SIG-M5 (cell line): ENCODE measurements at places on chromosomes 1 and 21.
A peak's percentile ranks its signal among the peaks of the same experiment; 100 is the strongest.

- no peak for DNase-seq
Observed at GRCh38 chr1:7249516-7249915, 464.3 kb downstream of the CAMTA1 start.

DNA sequence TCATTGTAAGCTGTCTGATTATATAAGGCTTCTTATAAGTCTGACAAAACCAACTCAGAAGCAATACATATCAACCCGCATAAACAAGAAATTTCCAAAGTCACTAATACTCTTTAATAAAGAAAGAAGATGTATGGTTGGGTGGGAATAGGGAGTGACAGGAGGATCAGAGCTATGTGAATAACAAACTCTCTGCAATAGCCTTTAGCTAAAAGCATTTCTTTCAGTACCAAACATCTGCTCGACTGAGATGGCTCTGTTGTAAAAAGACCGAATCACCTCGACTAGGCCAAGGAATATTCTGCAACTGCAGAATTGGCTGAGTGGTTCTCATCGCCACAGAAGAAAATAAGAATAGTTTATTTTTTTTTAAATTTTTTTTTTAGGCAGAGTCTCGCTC is 39.3 kb upstream of the MUTYH start:
- no peak for DNase-seq

- no peak for DNase-seq
Observed at GRCh38 chr1:60068393-60069045, 5.1 kb downstream of the C1orf87 start.

DNA sequence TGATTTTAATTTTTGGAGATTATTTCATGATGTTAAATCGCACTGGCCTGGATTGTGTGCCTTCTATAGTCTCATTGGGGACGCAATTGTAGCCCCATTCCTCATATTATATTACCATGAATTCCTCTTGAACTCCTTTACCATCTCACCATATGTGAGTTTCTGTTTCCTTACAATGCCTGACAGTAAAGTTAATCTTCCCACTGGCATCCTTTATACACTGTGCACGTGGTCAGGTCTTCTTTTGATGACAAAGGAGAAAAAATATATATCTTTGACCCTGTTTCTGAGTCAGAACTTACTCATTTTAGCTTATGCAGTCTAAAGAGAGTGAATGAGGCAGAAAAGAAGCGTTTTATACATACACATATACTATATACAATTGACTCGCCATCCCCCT is 774 bp upstream of the ABL2 start:
- DNase-seq: no peak

- no peak for DNase-seq
Observed at GRCh38 chr21:45393021-45393420, 11.9 kb upstream of the COL18A1 start.

DNA sequence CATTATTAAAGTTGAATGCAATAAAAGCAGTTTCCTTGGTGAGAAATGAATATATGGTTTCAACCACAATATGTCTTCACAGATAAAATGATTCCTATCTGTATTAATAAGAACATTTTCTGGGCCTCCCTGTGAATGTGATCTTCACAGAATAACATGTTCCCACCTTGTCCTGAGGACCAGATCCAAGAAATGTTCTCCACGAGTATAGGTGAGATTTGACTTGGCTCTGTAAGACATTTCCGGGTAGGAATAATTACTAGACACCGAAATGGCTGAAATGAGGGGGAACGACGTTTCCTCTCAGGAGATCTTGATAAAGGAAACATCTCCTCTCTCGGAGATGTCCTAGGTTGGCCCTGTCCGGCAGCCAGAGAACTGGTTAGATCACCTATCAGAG is 61.4 kb downstream of the CLIC6 start:
- no peak for DNase-seq

DNA sequence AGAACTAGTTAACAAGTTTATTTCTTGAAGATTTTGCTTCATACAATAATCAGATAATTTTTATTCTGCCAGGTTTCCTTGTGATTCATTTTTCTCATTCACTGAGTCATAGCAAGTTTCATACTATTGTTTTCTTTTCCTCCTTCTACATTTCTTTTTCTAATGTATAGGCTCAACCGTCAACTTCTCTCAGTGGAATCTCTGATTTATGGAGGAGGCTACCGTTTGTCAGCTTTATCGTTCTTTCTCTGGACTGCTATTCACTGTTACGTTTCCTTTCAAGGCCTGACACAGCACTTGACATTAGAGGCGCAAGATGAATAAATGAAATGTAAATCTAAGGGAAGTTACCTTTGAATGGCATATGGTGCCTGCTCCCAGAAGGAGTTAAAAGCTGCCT is 284.3 kb upstream of the NR5A2 start:
- no peak for DNase-seq

DNA sequence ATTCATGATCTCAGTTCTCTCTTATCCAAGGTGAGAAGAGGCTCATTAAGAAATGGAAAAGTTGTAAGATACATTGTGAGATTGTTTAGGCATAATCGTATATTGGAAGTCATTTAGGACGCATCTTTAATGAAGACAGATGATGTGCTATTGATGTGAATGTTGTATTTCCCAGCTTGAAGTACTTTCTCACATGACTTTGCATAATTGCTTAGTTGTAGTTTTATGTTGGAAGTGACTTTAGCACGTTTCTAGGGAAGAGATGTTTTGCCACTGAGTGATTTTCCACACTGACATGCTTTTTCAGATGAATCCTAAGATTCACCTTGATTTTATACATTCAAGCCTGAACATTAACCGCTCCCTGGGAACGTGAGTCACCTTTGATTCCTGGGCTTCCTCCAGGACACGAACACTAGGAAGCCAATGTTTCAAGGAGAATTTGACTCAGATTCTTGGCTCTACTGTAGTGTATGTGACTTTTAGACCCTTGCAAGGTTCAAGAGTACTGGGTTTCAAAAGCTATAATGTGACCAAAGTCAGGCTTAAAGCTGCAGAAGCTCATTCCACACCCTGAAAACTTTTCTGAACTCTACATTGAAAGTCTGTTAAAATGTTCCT is 27.9 kb downstream of the ANGEL2 start:
- no peak for DNase-seq

- no peak for DNase-seq
Observed at GRCh38 chr1:183463566-183463965, 8.7 kb upstream of the SMG7 start.

DNA sequence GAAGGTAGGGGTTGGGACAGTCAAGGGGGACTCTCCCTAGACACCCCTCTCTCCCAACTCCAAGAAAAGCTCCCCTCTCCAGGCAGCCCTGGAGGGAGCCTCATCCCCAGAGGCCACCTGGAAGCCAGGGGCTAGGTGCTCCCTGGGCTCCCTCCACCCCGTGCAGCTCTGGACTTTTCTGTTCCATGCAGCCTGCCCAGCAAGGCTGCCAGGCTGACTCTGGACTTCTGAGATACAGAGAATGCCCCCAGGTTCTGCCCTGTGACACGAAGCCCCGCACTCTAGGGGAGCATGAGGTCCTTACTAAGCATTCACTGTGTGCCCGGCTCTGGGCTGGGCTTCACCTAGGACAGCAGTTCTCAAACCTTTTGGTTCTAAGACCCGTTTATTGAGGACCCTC is 10.2 kb downstream of the SYT2 start:
- DNase-seq: no peak

- no peak for DNase-seq
Observed at GRCh38 chr1:170048515-170048914, 26.0 kb downstream of the KIFAP3 start.

GRCh38 chr1:46630719-46631118 is 14.1 kb upstream of the MOB3C start:
- no peak for DNase-seq

DNA sequence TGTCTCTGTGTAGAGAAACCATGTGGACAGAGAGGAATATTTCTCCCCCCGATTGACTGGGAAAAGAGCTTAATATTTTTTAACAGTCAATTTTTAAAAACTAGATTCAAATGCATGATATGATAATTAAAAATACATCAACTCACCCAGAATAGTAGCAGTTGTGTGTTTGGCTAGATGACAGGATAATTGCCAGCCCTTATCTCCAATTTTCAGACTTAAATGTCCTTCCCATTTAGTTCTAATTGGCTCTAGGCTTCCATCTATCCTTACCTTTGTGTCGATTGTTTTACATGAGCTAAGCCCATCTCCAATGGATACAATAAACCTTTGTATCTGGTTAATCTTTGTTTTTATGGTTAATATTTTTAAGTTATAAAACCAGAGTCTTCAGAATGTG is 23.9 kb upstream of the KIAA0040 start:
- DNase-seq: no peak

- DNase-seq: no peak
Observed at GRCh38 chr1:97909266-97909665, 11.6 kb downstream of the DPYD start.

DNA sequence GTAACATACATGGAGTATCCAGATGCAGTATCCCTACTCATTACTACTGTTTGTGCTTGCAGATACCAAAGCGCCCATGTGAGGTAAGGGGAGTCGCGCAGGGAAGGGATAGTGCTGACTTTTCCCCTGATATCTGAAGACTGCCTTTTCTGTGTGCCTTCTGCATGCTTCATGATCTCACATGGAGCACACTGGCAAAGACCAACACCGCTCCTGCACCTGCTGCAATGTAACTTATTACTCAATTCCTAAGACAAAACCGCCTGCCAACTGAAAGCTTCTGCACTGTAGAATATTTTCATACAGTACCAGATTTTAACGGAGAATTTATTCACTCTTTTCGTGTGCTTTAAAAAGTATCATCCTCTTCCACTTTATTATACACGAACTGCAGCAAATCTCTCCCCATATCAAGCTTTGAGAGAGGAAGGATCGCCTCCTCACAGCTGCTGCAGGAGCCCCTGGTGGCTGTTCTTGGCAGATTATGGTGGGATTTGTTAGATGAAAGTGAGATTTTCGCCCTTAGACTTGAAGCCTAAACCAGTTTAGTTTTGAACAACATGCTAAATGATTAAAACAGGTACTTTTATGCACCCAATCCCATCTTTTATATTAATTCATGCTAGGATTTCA is 99.1 kb downstream of the PTPN14 start:
- DNase-seq: no peak

GRCh38 chr1:210250665-210250997 is 18.0 kb downstream of the SERTAD4 start:
- DNase-seq: no peak

- no peak for DNase-seq
Observed at GRCh38 chr1:227766015-227766634, 30.9 kb downstream of the SNAP47 start.

DNA sequence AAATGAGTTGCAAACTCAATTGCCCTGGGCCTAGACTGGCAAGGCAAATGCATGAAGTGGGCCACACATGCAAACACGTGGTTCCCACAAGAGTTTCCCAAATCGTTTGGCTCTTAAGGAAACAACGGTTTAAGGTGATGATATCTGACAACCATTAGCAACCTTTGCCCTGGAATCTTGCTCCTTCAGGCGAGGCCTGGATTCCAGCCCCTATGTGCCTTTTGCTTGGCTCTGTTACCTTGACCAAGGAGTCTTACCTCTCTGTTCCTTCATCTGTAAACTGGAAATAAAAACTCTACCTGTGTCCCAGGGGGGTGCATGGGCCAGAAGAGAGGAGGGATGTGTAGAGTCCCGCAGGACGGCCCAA is 72.1 kb upstream of the CASZ1 start:
- no peak for DNase-seq

GRCh38 chr21:34545079-34545884 is 33.3 kb upstream of the KCNE1 start:
- DNase-seq: peak; percentile 81

DNA sequence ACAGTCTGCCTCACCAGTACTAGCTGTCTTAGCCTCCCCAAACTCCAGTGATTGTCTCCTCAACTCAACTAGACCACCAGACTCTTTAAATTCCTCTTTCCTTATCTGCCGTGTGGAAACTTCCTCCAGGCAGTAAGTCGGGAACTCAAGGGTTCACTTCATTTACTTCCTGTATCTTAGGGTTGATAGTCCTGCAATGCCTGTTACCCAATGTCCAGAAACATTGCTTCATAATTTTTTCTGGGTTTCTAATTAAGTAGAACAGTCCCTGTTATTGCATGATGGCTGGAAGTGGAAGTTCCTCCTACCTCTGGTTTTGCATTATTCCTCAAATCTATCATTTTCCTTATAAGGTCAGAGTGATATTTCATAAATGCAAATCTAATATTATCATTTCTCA is 60.8 kb upstream of the RNF11 start:
- DNase-seq: no peak

DNA sequence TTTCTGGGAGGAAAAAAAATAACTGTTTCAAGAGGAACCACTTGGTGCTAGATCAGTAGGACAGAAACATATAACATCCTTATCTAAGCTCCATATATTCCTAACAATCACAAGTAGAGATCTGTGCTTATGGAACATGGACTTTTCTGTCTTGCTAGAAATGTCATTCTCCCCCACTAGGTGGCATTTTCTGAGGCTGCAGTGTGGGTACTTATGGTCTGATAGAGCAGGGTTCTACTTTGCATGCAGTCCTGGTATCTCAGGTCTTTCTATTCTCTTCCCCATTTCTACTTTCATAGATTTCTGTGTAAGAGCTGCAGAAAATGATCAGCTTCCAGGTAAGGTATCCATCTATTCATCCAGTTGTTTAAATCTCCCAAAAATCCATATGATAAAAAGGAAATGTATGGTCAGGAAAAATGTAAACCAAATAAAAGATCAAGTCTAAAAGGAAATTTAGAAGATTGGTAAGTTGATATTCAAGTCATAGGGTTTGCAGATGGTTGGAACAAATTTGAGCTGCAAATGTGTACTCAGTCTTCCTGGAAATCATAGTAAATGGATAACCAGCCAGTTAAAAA is 1.5 kb downstream of the ZNF684 start:
- DNase-seq: peak; percentile 3

DNA sequence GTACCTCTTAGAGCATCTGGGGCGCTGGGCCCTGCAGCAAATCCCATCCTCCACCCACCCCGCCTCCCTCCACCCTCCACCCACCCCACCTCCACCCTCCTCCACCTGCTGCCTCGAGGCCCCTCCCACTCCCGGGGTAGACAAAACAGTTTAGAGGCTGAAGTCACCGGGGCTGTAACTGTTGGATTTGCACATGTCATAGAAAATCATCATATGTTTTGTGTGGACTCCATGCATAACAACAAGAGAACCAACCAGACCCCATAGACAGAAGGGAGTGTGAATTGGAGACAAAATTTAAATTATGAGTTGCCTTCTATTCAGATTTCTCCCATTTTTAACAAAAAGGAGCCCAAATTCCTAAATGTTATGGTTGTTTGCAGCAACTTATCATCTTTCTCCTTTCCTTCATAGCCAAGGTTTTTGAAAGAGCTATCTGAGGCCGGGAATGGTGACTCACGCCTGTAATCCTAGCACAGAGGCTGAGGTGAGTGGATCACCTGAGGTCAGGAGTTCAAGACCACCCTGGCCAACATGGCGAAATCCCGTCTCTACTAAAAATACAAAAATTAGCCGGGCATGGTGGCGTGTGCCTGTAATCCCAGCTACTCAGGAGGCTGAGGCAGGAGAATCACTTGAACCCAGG is 28.2 kb upstream of the LGALS8 start:
- DNase-seq: no peak
